Fibroblast of skin of left quadriceps (primary cell): ENCODE measurements at places on chromosomes 3 and 15.
A peak's percentile ranks its signal among the peaks of the same experiment; 100 is the strongest.

GRCh38 chr3:158774965-158775364 lies 26.9 kb upstream of the MFSD1 start:
- DNase-seq, result no peak

DNA sequence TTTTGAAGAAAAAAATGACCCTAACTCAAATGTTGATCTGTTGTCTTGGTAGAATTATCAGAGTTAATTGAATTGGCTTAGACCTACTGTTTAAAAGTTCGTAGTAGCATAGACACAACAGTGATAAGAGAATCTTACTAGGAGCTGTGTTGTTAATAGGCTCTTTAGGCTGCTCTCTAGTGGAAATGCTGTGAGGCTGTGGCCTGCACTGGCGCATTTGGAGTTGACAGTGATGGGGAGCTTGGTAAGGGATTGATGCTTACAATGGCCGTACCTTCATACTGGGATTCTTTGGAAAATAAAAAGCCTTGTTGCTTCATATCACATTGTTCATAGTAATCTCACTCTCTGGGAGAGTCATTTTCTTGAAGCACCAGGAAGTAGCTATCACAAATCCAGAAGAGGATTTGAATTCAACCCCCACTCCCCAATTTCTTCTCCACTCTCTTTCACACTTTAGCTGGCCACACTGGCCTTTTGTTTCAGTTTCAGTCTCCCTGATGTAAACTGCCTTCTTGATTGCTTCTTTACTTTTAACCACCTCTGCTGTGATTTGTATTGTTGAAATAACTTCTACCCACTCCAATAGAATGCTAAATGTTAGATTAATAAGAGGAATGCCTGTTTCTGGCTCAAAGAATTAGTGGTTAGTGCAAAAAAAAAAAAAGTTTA lies 56.6 kb downstream of the CEP63 start:
- no peak for DNase-seq

GRCh38 chr15:80643431-80643951 lies 51.6 kb upstream of the ABHD17C start:
- no peak for DNase-seq

DNA sequence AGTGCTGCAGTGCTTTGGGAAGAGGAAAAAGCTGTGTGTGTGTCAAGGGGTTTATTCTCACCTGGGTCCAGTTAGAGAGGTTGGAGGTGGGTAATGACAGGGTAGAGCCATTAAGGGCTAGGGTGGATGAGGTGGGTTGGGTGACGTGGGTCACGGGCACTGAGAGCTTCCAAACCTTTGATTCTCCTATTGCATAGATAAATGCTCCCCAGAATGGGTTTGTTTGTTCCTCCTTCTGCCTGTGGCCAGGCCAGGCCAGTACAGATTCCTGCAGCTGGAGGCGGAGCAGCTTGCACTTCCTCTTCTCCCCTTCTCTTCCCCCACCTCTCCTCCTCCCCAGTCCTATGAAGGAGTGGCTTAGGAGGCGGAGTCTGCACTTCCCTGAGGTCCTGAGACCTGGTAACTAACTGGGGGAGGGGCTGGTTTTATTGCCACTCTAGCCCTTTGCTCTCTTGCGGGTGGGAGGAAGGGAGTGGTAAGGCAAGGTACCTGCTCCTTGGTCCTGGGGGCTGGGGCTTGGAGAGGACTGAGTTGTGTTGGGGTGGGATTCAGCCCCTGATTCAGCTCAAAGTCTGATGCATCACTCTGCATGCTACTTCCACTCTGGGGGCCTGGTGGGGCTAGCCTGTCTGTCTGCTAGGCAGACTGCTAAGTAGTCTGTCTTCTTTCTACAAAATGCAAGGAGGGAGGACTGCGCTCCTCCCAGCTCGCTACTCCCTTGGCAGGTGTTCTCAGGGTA lies 3.5 kb downstream of the SPINT1 start:
- DNase-seq, result no peak

- no peak for DNase-seq
Observed at GRCh38 chr3:15283702-15284101, 48.7 kb downstream of the SH3BP5 start.

- DNase-seq, result no peak
Observed at GRCh38 chr3:165805946-165806561, 31.2 kb downstream of the BCHE start.

DNA sequence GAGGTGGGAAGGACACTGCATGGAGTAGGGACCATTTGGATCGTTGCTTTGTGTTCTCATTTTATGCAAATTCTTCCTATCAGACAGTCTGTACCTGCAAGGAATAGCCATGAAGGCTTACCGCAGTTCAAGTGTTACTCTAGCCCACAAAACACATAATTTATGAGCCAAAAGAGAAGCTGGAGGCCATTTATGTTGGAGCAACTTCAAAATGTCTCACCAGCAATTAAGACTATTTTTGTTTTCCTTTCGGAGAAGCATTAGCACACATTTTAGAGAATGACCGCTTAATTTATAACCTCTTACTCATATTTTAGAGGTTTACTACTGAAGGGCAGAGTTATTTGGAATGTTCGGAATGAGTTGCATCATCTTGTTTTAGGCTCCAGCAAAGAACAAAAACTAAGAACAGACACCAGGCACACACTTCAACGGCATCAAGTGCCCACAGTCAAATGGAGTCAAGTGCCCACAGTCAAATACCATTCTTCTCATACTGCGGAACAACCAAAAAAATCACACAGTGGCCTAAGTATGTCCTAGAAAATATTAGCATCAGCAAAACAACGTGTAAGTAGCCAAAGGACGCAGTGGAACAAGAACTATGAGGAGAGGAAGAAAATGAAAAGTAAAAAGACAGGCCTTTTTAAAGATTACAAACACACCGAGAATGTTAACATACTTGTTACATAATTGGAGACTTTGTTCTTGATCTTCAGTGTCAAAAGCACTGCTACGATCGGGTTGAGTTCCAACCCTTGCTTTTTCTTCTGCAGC lies 17.5 kb upstream of the GOLGA8J start:
- DNase-seq, result peak; percentile 78

DNA sequence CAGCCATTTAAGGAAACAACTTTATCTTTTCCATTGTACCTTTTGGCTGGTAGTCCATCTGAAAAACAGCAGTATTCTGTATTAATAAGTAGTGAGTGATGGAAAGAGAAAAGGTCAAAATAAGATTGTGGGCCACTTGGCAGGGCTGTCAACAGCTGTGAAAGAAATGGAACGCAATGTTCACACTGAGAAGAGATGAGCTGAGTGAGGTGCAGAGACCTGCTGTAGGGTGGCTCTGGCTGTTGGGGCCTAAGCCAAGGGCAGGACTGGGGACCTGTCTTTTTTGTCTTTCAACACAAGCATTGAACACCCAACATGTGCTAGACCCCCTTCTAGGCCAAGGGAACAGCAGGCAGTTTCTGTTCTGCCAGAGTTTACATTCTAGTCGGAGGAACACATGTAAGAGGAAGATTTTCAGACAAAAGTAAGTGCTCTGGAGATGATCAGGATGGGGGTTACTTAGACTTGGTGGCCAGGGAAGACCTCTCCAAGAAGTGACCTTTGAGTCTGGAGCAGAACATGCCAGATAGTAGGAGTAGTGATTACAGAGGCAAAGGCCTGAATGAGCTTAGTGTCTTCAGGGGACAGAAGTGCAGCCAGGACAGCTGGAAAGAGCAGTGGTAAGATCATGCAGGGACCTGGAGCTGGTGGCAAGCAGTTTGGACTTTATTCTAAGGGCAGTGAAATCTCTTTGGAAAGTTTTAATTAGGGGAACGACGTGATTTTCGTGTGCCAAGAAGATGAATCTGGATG lies 29.6 kb downstream of the TSEN2 start:
- no peak for DNase-seq

GRCh38 chr15:39486621-39487457 lies 94.0 kb upstream of the THBS1 start:
- no peak for DNase-seq

DNA sequence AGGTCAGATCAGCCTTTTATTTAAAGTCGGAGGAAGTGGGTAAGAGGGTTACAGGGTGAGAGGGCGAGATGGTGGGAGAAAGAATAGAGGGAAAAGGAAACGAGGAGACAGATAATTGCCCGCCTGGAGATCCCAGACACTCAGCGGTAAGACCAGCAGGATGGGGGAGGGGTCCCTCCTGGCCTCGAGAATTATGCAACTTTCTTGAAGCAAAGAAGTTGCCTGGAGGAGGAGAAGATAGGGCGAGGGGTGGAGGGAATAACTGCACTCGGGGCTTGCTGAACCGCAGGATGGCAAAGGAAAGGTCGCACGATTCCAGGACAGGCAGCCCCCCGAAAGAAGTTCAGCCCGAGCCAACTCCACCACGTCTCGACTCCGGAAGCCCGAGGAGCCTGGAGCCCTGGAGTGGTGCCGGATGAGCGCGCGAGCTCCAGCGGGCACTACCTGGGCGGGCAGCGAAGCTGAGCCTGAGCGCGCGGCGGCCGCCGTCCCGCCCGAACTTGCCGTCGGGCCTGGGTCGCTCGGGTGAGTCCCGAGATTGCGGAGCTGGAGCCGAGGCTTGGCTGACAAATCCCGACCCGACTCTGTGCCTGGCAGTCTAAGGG lies 402 bp downstream of the WWTR1 start:
- DNase-seq, result peak; percentile 46

DNA sequence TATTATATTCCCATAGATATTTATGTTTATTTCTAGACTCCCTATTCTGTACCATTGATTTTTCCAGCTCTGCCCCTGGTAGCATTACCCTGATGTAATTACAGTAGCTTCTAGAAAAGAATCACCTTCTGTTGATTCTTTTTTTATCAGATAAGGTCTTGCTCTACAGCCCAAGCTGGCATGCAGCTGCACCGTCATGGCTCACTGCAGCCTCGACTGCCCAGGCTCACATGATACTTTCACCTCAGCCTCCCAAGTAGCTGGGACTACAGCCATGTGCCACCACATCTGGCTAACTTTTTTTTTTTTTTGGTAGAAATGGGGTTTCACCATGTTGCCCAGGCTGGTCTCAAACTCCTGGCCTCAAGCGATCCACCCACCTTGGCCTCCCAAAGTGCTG lies 41.8 kb downstream of the SLC24A1 start:
- no peak for DNase-seq

DNA sequence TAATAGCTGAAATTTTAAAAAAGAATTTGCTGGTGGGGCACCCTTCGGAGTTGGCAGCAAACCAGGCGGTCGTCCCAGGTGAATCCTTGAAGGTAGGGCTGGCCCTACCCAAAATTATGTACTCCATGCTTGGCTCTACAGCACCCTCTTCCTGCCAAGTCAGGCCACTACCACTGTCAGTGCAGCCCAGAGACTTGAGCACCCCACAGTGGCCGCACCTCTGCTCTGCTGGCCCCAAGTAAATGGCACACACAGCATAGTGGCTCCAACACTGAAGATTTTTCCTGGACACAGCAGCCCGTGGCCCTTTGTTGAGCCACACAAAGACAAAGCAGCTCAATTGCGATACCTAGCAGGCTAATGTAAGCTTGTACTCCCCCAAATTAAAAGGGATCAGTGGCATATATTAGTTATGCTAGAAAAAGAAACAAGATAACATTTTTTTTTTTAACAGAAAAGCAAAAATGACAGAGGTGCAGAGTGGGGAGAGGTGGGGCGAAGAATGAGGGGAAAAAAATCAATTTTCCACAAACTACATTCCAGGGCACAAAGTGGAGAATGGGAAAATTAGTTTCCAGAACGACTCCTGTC lies 250.5 kb downstream of the UACA start:
- DNase-seq, result no peak

GRCh38 chr3:161339517-161340500 lies 31.5 kb downstream of the SPTSSB start:
- DNase-seq, result no peak
